ENCODE measurements at places on chromosomes 2 and 18. TPM values are rescaled to one million over a fixed set of nuclear protein-coding genes. Genes with fewer than 3 reads are reported as not detected.

Gene CPLX4
- total RNA-seq: not detected

DNA sequence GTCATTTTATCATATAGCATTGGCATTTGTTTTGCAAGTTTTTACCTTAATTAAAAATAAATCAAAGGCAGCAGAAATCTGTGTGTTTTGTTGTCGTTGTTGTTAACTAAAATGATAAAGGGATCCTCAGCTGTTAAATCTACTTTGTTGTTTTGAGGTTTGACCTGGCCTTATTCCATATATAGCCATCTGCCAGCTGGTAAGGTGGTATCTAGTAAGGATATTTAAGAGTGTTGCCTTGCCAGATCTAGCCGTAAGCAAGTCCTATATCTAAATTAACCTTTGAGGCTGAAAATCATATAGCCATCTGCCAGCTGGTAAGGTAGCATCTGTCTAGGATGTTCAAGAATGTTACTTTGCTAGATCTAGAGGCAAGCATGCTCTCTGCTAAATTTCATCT lies 56.6 kb downstream of the BMPR2 start:
- DNase-seq: no peak

DNA sequence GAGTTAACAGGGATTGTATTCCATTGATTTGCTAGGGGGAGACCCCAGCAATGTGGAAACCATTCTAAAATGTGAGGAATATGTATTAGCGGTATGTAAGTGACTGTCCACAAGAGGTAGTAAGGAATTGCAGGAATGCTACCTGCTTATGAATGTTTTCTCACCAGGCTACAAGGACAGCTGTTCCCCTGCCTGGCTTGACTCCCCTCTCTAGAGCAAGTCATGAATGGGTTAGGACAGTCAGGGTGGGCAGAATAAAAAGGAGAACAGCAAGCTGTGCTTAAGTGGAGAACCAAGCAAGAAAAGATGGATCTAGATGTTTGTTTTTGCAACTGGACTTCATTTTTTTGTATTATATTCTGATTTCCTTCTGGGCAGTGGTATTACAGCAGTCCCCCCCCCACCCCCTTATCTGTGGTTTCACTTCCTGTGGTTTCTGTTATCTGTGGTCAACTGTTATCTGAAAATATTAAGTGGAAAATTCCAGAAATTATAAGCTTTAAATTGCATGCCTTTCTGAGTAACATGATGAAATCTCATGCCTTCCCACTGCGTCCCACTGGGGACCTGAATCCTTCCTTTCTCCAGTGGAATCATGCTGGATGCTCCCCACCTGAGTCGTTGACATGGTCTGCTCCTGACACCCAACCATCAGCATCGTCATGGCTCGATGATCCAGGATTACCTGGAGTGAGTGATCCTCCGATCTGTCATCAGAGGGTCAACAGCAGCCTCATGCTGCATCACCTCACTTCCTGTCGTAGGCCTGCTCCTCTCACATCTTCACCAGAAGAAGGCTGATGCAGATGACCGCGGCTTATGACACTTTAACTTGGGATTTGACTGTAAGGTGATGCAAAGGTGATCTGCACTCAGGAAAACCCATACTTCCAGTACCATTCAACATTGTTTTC lies 52.2 kb downstream of the VAPA start:
- peak; percentile 22 for DNase-seq

DNA sequence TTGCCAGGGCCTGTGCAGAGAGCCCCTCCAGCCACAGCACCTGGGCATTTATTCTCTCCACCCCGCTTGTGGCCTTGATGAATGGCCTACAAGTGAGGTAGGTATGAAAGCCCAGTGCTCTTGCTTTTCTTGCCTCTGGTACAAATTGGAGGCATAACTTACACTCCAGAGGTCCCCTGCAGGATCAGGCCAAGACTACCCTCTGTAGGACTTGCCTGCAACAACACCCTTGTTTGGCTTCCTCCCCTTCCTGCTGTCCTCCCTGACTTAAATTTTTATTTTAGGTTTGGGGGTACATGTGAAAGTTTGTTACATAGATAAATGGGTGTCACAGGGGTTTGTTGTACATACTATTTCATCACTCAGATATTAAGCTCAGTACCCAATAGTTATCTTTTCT lies 95.7 kb downstream of the CDC42EP3 start:
- no peak for DNase-seq

DNA sequence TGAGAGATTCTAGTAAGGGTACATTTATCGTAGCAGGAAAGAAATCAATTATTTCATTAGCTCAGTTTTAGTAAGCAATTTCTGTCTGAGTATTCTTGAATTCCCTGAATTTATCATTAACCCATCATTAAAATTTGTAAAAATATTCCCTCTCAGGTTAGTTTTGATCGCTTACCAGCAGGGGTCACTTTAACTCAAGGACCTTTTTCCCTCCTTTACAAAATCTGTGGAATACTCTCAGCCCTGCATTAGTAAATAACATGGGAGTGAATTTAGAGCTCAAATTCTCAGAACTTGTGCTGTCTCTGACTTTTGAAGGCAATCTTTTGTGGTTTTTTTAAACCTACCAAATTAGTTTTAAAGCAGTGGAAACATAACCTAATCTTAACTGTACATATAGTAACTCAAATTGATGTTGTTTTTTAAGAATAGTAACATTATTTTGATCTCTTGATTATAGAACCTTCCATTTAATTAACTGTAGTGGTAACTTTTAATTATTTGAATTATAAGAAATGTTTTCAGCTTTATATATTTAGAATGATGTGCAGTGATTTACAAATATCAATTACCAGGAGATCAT lies 97.2 kb downstream of the AGPS start:
- no peak for DNase-seq

GRCh38 chr2:217418090-217418489 lies 558.2 kb upstream of the TNP1 start:
- no peak for DNase-seq

- no peak for DNase-seq
Measured at GRCh38 chr2:237390235-237390634, 23.7 kb downstream of the COL6A3 start.

GRCh38 chr2:71630454-71631328 lies 177.3 kb downstream of the DYSF start:
- DNase-seq: peak; percentile 51

GRCh38 chr2:208479342-208479741 lies 72.8 kb downstream of the PTH2R start:
- DNase-seq: no peak

- DNase-seq: no peak
Measured at GRCh38 chr2:120720746-120721375, 14.8 kb upstream of the GLI2 start.
